ENCODE measurements at places on chromosomes 7 and 10. TPM values are rescaled to one million over a fixed set of nuclear protein-coding genes. Genes with fewer than 3 reads are reported as not detected.

The MET gene
- 103 TPM for total RNA-seq

The REPIN1 gene
- 209 TPM for total RNA-seq

DNA sequence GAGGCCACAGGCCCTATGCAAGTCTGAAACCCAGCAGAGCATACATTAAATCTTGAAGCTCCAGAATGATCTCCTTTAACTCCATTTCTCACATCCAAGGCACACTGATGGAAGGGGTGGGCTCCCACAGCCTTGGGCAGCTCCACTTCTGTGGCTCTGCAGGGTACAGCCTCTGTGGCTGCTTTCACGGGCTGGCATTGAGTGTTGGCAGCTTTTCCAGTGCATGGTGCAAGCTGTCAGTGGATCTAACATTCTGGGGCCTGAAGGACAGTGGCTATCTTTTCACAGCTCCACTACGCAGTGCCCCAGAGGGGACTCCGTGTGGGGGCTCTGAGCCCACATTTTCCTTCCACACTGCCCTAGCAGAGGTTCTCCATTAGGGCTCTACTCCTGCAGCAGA is 265.7 kb upstream of the MAGI2 start:
- no peaks in the 10 kb centered on the region for H3K27me3 ChIP-seq
- H3K27ac ChIP-seq, result no peak overlapping the region
- H3K4me1 ChIP-seq, result no peaks in the 10 kb centered on the region
- no peak for DNase-seq

DNA sequence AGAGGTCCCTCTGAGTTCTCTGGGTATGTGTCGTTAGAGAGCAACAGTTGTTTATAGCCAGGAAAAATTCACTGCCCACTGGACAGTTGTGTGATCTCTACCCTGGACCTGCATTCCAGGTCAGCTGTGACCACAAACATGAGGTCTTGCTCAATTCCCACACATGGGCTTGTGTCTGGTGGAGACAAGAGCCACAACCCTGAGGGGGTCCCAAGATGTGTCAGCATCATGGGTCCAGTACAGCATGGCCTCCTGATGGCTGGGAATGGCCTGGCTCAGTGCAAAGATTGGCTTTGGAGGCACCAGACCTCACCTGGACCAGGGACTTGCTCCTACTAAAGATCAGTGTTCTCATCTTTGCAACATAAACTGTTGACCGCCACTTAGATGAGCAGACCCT is 751.6 kb downstream of the GRID1 start:
- no peaks in the 10 kb centered on the region for H3K4me1 ChIP-seq
- H3K36me3 ChIP-seq, result no peaks in the 10 kb centered on the region
- no peak overlapping the region for H3K4me3 ChIP-seq
- DNase-seq, result no peak

DNA sequence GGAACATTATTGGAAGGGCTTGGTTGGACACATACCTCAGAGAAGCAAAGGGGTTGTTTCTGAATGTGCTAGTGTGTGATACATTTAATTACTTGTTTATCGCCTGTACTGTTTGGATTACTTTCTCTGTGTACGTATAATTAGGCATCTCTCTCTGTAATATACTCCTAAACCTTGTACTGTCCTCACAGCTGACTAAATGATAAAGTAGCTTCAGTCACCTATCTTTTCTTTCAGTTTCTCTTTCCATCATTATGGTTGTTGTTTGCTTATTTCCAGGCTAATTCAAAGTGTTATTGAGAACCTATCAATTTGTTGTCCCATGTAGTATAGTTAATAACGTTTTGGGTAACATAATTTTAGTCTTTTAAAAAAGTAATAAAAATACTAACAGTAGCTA is 34.0 kb downstream of the MXI1 start:
- no peaks in the 10 kb centered on the region for H3K4me1 ChIP-seq
- no peaks in the 10 kb centered on the region for H3K27me3 ChIP-seq
- H3K27ac ChIP-seq, result no peak overlapping the region
